Adrenal gland (tissue), 19 donors: ENCODE measurements at places on chromosomes 6 and 20.

DNA sequence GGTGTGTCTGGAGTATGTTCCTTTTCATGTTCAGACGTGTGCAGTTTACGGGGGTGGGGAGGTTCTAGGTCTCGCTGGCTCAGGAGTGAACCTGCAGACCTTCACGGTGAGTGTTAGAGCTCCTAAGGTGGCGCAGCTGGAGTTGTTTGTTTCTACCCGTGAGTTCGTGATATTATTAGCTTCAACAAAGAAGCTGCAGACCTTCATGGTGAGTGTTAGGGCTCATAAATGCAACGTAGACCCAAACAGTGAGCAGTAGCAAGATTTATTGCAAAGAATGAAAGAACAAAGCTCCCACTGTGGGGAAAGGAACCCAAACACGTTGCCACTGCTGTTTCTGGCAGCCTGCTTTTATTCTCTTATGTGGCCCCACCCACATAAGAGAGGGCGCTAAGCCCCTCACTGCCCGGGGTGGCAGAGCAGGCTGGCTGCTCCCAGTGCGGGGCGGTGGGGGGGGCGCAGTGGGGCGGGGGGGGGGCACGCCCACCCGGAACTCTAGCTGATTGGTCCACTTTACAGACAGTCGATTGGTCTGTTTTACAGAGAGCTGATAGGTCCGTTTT is 41.3 kb upstream of the GMPR start:
- no peaks in the 10 kb centered on the region for H3K4me1 ChIP-seq
- H3K36me3 ChIP-seq = no peaks in the 10 kb centered on the region
- no peak for DNase-seq
- no peak overlapping the region for H3K4me3 ChIP-seq
- no peaks in the 10 kb centered on the region for H3K27me3 ChIP-seq

- H3K36me3 ChIP-seq = no peaks in the 10 kb centered on the region
- peaks cover 8% of the 10 kb centered on the region for H3K4me1 ChIP-seq
- no peak overlapping the region for H3K4me3 ChIP-seq
- no peaks in the 10 kb centered on the region for H3K27me3 ChIP-seq
- no peak overlapping the region for H3K27ac ChIP-seq
- no peak for DNase-seq
These were observed 728.3 kb downstream of the MAFB start for GRCh38 chr20:39960522-39961428.

GRCh38 chr6:113211170-113211569 is 646.0 kb upstream of the MARCKS start:
- H3K27me3 ChIP-seq = no peaks in the 10 kb centered on the region
- no peak overlapping the region for H3K27ac ChIP-seq

GRCh38 chr6:95232446-95232845 is 344.9 kb upstream of the MANEA start:
- no peak overlapping the region for H3K4me3 ChIP-seq
- no peak overlapping the region for H3K27ac ChIP-seq
- DNase-seq = no peak
- no peaks in the 10 kb centered on the region for H3K27me3 ChIP-seq
- H3K4me1 ChIP-seq = no peaks in the 10 kb centered on the region

GRCh38 chr6:110137924-110138887 is 41.3 kb downstream of the WASF1 start:
- no peak for DNase-seq
- no peaks in the 10 kb centered on the region for H3K4me1 ChIP-seq
- H3K27me3 ChIP-seq = no peaks in the 10 kb centered on the region
- no peaks in the 10 kb centered on the region for H3K36me3 ChIP-seq
- H3K4me3 ChIP-seq = no peak overlapping the region

DNA sequence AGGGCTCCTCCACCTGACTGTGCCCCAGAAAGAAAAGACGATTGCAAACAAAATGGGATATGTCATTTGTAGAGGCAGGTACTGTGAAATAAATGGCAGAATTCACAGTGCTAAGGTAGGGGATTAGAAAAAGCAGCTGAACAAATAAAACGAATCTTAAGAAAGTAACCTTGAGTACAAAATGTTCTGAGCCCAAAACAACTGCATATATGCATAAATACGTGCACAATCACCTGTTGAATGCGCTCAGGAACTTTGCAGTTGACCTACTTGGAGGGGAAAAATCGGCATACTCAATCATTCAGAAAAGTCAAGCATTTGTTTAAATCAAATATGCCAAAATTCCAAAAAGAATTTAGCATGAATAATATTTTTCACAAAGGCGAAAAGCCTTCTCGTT is 772.1 kb upstream of the FLRT3 start:
- H3K4me1 ChIP-seq = no peaks in the 10 kb centered on the region
- DNase-seq = no peak
- H3K27me3 ChIP-seq = no peaks in the 10 kb centered on the region
- no peak overlapping the region for H3K4me3 ChIP-seq
- H3K36me3 ChIP-seq = no peaks in the 10 kb centered on the region

- no peaks in the 10 kb centered on the region for H3K27me3 ChIP-seq
- no peak overlapping the region for H3K27ac ChIP-seq
- H3K36me3 ChIP-seq = no peaks in the 10 kb centered on the region
- DNase-seq = no peak
- H3K4me1 ChIP-seq = peaks cover 3% of the 10 kb centered on the region
These were observed 15.1 kb downstream of the RNF217 start for GRCh38 chr6:124977067-124977908.

GRCh38 chr6:156719720-156720563 is 57.2 kb upstream of the ARID1B start:
- peak overlapping the region; percentile 20 for H3K27ac ChIP-seq
- no peak overlapping the region for H3K4me3 ChIP-seq
- H3K27me3 ChIP-seq = no peaks in the 10 kb centered on the region

- H3K27me3 ChIP-seq = peaks cover 8% of the 10 kb centered on the region
- DNase-seq = no peak
- no peaks in the 10 kb centered on the region for H3K36me3 ChIP-seq
- no peak overlapping the region for H3K4me3 ChIP-seq
- H3K27ac ChIP-seq = no peak overlapping the region
- peaks cover 13% of the 10 kb centered on the region for H3K4me1 ChIP-seq
These were observed 205.0 kb upstream of the PREP start for GRCh38 chr6:105607636-105608621.

- H3K4me1 ChIP-seq = no peaks in the 10 kb centered on the region
- no peak overlapping the region for H3K27ac ChIP-seq
- no peak for DNase-seq
- H3K4me3 ChIP-seq = no peak overlapping the region
These were observed 793.9 kb upstream of the EPHA7 start for GRCh38 chr6:94213226-94213625.

GRCh38 chr6:44020148-44020547 is 107.1 kb downstream of the MRPL14 start:
- no peak overlapping the region for H3K4me3 ChIP-seq
- H3K4me1 ChIP-seq = no peaks in the 10 kb centered on the region
- H3K27ac ChIP-seq = no peak overlapping the region
- no peaks in the 10 kb centered on the region for H3K36me3 ChIP-seq
- no peaks in the 10 kb centered on the region for H3K27me3 ChIP-seq

- no peak for DNase-seq
- no peaks in the 10 kb centered on the region for H3K36me3 ChIP-seq
- no peak overlapping the region for H3K27ac ChIP-seq
These were observed 496.3 kb downstream of the TFAP2B start for GRCh38 chr6:51314965-51315364.

DNA sequence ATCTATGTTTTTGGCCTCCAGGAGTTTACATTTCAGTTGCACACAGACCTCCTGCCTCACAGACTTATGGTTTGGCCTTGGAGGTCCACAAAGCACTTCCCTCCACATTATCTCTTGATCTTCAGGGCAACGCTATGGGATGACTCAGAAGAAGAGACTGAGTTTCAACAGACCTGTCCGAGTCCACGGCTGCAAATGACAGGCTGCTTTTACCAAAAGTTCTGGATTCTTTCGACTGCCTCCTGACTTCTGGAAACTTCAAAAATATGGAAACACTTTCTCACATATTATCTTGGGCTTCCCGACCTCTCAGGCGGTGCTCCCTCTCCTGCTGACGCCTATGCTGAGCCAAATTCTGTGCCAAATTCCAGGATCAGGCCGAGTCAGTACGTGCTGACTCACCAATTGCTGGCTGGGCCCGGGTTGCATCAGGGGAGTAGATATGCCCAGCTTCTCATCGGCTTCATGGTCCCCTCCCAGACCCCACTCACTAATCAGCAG is 190.2 kb downstream of the BMP7 start:
- H3K36me3 ChIP-seq = no peaks in the 10 kb centered on the region
- peak; percentile 28 for DNase-seq
- H3K27ac ChIP-seq = no peak overlapping the region

DNA sequence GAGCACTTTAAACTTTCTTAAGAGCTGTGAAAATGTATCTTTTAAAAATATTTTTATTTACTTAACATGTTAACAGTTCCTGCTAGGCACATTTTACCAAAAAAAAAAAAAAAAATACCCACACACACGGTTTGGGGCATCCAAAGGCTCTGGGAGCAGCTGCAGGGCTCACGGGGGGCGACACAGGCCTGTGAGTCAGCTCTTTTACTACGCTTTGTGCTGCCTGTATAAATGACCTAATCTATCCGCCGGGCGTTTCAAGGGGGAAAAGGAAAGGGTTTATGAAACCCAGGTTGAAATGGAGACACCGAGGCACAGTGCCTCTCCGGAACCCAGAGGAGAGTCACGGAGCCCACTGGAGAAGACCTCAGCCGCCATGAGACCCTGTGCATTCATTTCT is 40.4 kb downstream of the DLL1 start:
- no peak overlapping the region for H3K4me3 ChIP-seq
- H3K27me3 ChIP-seq = no peaks in the 10 kb centered on the region
- no peak overlapping the region for H3K27ac ChIP-seq
- H3K4me1 ChIP-seq = no peaks in the 10 kb centered on the region
- no peak for DNase-seq
